ENCODE measurements at places on chromosomes 5 and 9.

DNA sequence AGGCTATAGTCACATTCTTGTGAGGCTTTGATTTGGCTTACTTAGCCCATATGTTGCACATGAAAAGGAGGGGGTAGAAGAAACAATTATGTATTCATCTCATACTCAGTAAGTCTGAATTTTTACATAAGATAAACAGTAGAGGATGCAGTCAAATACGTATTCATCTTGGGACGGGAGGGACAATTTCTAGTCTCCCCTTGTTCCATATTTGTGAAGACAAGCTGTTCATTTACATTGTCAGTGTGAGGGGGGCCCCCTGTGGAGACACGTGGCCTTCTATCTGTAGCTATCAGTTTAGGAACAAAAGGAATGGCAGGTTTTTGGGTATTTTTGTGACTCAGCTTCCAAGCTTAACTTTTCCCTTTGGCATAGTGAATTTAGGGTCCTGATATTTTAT, 49.2 kb upstream of the PPP1R2B start:
- no peak for DNase-seq

- no peak for DNase-seq
These were observed 215.3 kb downstream of the MEF2C start for GRCh38 chr5:88667496-88668201.

DNA sequence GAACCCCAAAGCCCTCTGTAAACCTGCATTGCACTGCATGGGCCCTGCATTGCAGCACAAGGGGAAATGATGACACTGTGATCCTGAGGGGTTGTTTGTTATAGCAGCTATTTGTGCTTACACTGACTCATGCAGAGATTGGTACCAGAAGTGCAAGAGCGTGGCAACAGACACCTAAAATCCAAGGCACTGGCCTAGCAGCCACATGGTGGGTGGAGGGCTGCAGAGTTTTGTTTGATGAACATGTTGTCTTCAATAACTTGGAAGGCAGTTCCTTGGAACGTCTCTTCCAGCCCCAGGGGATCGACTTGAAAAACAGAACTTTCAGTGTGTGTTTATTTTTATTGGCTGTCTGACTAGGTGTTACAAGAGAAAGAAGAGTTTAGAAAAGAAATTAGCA, 14.5 kb downstream of the FCN2 start:
- DNase-seq, result no peak

DNA sequence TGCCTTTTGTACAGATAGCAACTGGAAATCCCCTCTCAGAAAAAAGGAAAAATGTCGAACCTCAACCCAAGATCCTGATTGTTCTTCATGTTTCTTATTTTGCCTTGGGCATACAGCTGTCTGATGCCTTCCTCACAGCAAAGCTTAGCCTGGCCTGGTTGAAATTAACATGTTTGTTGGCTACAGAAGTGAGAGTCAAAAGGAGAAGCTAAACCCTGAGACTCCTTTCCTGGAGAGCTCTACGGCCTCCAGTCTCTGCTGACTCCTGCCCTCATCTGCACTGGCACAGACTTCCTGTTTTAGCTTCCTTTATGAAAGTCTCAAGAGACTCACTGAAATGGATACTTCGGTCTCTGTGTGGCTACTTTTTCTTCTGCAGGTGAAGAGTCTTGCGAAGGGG, 186.7 kb downstream of the PARP8 start:
- DNase-seq, result no peak

- DNase-seq, result no peak
These were observed 13.8 kb downstream of the SLC44A1 start for GRCh38 chr9:105258225-105258737.

GRCh38 chr5:9833871-9834270, 203.7 kb upstream of the TAS2R1 start:
- no peak for DNase-seq

DNA sequence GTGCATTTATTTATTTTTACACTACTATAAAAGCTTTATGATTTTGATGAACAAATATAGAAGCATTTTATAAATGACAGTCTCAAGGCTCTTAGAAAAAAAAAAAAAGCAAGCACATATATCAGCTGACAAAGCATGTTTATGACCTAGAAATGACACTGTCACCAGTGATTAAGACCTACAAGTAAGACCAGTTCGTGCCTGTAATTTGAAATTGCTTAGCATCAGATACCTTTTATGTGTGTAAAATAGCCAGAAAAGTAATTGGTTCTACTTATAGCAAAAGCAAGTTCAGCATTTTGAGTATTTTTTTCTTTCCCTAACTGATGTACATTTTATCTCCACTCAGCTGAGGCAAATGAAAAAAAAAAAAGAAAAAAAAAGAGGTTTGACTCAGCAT, 808.4 kb downstream of the CDH18 start:
- no peak for DNase-seq

- no peak for DNase-seq
These were observed 584 bp upstream of the KLF9 start for GRCh38 chr9:70415041-70415440.

DNA sequence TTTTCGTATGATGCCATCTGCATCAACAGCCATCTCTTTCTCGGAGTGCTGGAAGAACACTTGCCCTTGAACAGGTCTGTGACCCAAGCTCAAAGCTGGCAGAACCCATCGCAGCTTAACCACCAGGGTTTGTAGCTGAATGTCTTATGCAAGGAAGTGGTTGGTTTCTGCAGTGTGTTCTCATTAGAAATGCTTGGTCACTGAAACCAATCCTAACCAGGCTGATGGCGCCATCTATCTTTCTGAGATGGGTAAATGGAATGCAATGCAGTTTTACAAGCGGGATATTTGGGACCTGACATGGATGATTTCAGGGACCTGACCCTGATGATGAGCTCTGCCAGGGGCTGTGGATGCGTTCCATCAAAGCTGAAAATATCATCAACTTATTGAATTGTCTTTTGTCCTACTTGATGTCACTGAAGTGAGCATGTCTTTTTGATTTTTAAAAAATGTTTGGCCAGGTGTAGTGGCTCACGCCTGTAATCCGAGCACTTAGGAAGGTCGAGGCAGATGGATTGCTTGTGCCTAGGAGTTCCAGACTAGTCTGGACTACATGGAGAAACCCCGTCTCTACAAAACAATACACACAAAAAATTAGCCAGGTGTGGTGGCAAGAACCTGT, 28.7 kb downstream of the DMRT3 start:
- no peak for DNase-seq

DNA sequence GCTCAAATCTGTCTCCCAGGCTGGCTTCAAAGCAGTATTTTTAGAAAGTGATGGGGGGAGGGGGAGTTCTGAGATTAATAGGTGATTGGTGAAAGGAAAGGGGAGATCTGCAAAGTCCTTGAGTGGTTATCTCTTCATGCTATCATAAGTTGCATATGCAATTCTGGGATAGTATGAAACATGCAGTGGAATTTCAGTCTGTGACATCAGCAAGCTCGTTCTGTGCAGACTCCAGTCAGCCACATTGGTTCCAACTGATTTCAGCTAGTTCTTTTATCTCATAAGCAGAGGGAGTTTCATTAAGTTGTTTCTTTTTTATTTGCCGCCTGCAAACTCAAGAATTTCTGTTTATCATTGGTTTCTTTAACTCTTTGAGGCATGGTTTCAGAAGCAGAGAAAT, 180.5 kb upstream of the SH3GL2 start:
- no peak for DNase-seq

- DNase-seq, result no peak
These were observed 84.0 kb downstream of the ZSWIM6 start for GRCh38 chr5:61416010-61416409.

DNA sequence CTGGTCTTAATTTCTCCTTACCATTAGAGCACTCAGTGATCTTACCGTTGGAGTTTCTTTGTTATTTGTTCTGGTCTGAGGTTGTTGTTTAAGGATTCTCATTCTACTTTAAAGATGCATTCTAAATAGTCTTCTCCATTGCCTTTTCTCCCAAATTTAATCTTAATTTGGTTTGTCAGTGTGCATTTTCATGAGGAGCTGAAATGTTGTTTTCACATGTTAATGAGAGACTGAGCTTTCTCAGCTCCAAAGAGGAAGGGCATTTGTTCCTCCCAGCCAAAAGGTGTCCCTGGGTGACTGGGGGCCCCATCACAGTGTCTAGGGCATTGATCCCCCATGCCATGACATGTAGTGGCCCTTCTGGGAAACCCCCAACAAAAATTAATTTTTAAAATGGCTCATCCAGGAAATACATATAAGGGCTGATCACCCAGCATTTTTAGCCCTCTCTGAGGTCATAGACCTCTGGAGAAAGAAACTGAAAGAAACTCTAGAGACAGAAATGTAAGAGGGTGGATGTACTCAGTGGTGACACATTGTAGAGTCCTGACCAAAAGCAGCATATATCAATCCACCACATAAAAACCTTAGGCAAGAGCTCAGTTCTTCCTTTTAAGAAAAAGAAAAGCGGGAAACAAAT, 240.4 kb upstream of the RAI14 start:
- no peak for DNase-seq

DNA sequence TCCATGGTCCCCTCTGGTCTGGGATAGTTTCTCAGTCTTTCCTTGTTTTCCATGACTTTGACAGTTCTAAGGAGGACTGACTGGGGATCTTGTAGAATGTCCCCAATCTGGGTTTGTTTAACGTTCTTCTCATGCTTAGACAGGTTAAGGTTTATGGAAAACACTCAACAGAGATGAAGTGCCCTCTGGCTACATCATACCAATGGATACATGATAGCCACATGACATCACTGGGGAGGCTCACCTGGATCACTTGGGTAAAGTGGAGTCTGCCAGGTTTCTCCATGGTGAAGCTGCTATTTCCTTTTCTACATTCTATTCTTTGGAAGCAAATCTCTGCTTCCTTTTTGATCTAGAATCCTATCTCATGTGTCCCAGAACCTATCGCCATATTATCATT, 23.8 kb upstream of the ALDH1B1 start:
- DNase-seq, result no peak

GRCh38 chr5:50724262-50724661, 57.8 kb downstream of the PARP8 start:
- no peak for DNase-seq

DNA sequence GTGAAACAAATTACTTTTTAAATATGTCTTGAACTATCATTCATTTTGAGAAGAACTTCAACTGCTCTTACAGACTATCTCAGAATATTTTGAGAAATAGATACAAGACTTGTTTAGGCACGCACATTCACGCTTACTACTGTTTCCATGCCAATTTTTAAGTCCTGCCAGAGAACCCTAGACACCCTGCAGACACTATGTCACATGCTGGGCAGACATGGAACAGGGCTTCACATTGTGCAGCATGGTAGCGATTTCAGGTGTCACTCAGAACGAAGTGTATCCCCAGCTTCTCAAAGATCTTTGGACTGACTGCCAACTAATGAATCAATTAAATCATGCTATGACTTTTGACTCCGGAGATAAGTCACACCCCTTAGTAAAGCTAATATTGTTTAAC, 128.7 kb upstream of the SLC27A6 start:
- no peak for DNase-seq

DNA sequence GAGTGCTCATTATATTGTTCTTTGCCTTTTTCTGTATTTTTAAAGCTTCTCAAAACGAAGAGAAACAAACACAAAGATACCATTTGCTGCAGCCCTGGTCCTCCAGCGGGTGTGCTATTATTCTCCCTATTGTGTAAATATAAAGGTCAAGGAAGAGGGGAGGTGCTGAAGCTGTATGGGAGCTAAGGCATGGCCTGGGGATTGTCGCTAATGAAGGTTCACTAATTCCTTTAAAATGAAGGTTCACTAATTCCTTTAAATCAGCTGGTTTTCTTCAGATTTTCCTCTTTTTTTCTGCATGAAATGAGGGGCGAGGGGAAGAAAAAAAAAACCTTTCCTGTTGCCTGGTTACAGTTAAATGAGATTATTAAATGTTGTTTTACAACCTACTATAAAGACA, 74.5 kb upstream of the MAP1B start:
- no peak for DNase-seq
